Lung (tissue), 17 donors: ENCODE measurements at places on chromosomes 5 and 9. TPM values are rescaled to one million over a fixed set of nuclear protein-coding genes. Genes with fewer than 3 reads are reported as not detected.
A peak's percentile ranks its signal among the peaks of the same experiment; 100 is the strongest.

- DNase-seq: no peak
Observed at GRCh38 chr9:94078086-94078485, 6.2 kb upstream of the PTPDC1 start.

- peak; percentile 65 for DNase-seq
Observed at GRCh38 chr5:36040651-36041536, 25.8 kb downstream of the UGT3A2 start.

SPIN1 gene
- 22.6 TPM for polyA plus RNA-seq

GRCh38 chr9:133589454-133590227 lies 19.5 kb downstream of the FAM163B start:
- DNase-seq: no peak

DNA sequence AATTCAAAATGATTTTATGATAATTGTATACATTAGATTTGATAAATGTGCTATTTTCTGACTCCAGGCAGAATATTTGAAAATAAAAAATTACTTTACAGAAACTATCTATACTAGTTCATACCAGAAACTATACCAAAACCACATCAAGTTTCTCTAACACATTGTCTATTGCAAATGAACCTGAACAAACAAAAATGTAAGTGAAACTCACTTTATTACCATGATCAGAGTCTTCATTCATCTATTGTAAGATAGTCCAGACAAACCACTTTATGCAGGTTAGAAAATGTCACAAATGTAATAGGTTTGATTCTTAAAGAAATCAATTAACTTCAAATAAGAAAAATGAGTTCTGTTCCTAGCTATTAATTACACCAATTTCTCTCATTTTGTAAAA lies 99.4 kb downstream of the OXCT1 start:
- DNase-seq: no peak

- peak; percentile 99 for DNase-seq
Observed at GRCh38 chr9:27701587-27701986, 128.3 kb upstream of the C9orf72 start.

DNA sequence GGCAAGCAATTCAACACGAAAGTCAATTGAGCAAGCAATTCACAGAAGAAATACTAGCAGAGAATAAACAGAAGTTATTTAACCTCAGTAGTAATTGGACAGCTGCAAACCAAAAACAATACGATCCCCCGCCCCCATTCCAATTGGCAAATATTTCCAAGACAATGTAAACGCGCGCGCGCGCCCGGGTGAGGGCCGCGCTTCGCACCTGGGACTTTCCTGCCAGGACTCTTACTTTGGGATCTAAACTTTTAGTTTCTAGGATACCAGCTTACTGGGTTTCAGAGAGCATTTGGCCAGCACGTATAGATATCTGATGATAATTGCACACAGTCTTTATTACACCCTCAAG lies 8.6 kb downstream of the RUFY1 start:
- peak; percentile 84 for DNase-seq

GRCh38 chr9:31542384-31543055 lies 841.9 kb upstream of the ACO1 start:
- DNase-seq: peak; percentile 43

NR3C1 gene
- 26.5 TPM for polyA plus RNA-seq

DNA sequence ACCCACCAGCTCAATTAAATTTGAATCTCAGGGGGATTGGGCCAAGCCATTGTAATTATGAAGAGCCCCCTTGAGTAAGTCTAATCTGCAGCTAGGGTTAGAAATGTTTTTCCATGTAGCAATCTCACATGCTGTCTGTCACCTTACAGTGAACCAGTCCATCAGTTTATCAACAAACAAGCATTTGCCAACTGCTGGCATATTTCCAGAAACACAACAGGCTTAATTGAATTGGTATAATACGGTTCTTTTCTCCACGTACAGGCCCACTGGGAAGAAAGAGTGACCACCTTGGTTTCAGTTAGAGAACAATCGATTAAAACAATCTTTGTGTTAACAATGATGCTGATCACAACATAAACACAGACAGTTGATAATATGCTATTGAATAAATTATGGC lies 67.4 kb downstream of the NSUN2 start:
- DNase-seq: no peak

DNA sequence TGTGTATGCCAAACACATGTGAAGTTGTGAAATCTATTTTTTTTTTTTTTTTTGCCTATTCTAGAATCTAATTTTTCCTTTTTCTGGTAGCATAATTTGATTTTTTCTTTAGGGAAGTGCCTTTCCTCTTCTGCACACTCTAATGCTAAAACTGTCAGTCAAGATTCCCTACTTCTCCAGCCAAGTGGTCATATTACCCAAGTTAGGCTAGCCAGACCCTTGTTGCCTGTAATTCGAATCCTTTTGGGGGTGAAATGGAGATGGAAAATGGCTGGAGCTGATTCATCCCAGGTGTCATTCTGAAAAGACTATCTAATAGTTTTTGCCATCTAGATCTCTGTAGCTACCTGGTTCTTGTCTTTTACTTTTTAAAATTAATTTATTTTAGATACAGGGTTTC lies 24.8 kb upstream of the UBAP1 start:
- DNase-seq: no peak

GRCh38 chr5:43007911-43008362 lies 32.2 kb downstream of the ANXA2R start:
- peak; percentile 66 for DNase-seq

DNA sequence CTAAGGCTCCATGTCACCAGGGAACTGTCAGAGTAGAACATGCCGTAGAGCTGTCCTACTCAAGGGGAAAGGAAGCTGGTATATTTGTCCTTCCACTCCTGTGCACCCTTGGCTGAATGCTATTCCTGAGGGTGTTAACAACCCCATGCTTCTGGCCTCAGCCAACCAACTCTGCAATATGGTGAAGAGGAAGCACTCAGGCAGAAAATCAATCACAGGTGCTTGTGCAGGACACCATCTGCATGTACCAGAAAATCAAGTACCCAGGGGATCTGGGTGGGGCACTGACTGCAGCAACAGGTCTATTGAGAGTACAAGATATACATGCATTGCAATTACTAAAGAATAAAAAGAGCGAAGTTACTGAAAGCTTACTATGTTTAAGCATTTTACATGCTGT lies 51.4 kb upstream of the NEK6 start:
- no peak for DNase-seq

GRCh38 chr5:168299372-168299771 lies 7.9 kb downstream of the WWC1 start:
- DNase-seq: no peak

IFNK gene
- not detected for polyA plus RNA-seq

SLC25A2 gene
- polyA plus RNA-seq: 0.05 TPM

COX7C gene
- 584 TPM for polyA plus RNA-seq

DNA sequence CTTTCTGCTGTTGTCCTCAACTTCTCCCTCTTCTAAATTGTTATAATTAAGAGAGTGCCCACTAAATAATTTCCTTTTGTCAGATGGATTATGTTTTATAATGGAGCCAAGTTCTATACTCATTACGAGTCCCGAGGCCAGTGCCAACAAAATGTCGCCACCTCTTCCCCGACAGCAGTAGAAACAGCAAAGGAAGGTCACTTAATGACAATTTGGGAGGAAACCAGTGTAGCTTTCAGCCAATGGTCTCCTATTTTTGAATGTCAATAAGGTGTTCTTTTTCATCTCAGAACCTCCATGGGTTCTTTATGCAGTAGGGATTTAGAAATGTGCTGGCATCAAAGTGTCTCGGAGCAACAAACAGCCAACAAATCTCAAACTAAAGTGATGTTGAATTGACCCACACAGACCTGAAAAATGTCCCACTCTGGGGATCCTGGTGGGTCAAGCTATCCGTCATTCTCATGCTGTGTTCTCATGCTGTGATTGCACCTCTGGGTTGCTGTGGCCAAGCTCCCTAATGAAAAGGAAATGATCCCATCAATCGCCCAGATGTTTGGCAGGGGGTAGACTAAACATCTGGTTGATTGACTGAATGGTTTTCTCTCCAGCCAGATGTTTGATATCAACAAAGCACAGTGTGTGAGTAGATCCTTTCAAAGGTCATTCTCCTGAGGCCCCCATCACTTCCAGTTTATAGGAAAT lies 291.9 kb downstream of the DMAC1 start:
- peak; percentile 94 for DNase-seq

DNA sequence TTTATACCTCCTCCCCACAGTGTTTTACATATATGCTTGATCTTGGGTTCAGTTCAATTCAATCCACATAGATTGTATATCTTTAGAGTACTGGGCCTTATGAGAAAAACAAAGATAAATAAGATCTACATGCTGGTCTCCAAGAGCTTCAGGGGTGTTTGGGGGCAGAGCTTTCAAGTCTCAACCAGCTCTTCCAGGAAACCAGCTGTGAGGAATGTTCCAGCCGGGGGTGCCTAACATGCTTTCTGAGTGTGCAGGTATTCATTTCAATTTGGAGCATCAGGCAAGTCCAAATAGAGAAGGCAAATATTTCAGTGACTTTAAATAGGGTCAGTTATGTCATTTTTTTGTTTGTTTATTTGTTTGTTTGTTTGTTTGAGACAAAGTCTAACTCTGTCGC lies 5.7 kb upstream of the RAPGEF1 start:
- DNase-seq: no peak

GGTA1 gene
- polyA plus RNA-seq: 1.5 TPM

DNA sequence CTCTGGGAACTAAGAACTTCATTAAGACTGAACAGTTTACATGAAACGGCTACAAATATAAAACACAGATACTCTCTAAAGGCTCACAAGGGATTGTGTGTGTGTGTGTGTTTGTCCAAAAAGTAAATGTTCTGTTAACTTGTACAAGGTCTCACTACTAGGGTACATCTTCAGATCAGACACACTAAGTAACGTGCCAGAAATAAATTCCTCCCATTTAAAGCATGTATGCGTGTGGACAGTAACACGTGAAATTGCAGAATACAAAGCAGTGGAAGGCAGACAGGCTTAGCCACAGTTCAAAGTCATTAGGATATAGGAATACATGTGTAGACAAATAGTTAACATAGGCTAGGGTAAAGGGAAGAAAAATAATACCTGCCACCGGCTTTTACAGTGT lies 1.8 kb downstream of the BNC2 start:
- DNase-seq: peak; percentile 40

GRCh38 chr5:179177711-179178575 lies 117.8 kb downstream of the ZNF354C start:
- no peak for DNase-seq

ERGIC1 gene
- 204 TPM for polyA plus RNA-seq

IFNA21 gene
- not detected for polyA plus RNA-seq

GRCh38 chr5:89840906-89841305 lies 568.6 kb downstream of the CETN3 start:
- no peak for DNase-seq

DNA sequence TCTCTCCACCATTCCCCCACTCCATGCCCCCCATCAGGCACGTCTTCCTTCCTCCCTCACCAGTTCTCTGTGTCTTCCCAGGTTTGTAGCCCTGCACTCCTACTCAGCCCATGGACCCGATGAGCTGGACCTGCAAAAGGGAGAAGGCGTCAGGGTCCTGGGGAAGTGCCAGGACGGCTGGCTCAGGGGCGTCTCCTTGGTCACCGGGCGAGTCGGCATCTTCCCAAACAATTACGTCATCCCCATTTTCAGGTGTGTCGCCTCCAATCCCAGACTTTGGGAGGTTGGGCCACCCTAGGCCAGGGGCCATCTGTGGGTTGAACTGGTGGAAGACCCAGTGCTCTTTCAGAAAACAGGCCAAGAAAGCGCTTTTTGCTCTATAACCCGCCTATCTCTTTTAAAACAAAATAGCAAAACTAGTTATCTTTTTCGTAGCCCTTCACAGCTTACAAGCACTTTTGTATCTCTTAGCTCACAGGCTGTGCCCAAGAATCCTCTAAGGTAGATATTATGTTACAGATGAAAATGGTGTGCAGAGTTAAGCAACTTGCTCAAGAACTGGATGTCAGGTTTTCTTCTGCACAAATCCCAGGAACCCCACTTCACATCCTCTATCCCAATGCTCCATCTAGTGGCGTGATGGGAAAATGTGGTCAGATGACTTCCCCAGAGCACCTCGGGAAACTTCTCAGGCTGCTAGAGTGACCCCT lies 56.2 kb downstream of the PLAC8L1 start:
- DNase-seq: peak; percentile 84

DNA sequence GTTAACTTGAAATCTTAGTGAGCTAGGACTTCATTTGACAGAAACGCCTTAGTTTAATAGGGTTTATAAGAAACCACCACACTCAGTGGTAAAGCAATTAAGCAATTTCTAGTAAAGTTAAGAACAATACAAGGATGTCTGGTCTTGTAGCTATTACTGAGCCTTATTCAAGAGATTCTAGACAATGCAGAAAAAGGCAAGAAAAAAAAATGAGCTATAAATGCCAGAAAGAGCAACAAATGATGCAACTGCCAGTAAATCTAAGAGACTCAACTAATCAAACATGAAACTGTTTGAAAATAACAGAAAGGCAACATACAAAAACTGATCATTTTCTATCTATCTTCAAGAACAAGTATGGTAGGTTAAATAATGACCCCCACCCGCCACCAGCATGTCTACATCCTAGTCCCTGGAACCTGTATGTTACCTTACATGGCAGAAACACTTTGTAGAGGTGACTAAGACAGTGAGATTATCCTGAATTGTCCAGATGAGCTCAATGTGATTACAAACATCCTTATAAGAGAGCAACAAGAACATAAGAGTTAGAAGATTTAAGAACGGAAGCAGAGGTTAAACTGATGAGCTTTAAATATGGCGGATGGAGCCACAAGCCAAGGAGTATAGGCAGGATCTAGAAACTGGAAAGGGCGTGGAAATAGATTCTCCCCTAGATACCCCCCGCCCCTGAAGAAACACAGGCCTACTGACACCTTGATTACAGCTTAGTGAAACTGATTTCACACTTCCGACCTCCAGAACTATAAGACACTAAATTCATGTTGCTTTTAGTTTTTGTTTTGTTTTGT lies 93.0 kb downstream of the SUSD1 start:
- DNase-seq: no peak

IFNE gene
- 0.20 TPM for polyA plus RNA-seq

- DNase-seq: no peak
Observed at GRCh38 chr5:30100929-30101328, 1092.6 kb upstream of the CDH6 start.

GRCh38 chr5:71892641-71893365 lies 173.7 kb downstream of the CARTPT start:
- no peak for DNase-seq

RNF183 gene
- polyA plus RNA-seq: 1.1 TPM

GRXCR2 gene
- not detected for polyA plus RNA-seq

DNA sequence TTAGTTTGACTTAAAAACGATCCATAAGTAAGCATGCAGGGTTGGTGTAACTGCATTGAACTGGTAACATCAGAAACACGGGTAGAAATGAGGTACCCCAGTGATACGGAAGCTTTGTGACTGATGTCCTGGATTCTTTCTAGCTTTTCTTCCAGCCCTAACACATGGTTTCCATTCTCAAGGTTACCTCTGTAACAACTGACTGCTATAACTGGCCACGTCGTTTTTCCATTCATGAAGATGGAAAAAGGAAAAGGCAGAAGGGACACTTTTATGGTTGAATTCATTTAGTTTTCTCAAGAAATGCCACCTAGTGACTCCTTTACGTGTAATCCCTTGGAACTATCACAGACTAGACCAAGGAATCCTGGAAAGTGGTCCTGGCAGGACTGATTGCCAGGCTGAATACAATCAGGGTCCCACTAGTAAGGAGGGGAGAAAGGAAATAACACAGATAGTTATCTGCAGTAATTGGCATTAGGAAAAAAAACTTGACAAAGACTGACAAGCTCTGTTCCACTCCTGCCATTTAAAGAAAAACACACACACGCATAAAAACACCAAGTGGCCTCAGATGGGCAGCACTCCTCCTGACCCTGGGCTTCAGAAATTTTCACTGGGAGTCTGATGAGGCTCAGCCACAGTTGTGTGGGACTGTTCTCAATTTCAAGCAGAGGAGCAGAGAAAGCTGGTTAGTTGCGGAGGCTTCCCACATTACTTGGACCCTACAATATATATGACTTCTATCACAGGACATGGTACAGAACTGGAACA lies 77.5 kb upstream of the ZNF169 start:
- no peak for DNase-seq

ELAVL2 gene
- polyA plus RNA-seq: 0.02 TPM
